ENCODE measurements at places on chromosomes 7 and 10.

- DNase-seq: peak; percentile 53
Measured at GRCh38 chr7:155584763-155585531, 38.6 kb upstream of the CNPY1 start.

- peak; percentile 75 for DNase-seq
Measured at GRCh38 chr10:124918191-124918830, 23.6 kb upstream of the ZRANB1 start.

GRCh38 chr10:78718032-78718572, 350.7 kb upstream of the ZMIZ1 start:
- no peak for DNase-seq

DNA sequence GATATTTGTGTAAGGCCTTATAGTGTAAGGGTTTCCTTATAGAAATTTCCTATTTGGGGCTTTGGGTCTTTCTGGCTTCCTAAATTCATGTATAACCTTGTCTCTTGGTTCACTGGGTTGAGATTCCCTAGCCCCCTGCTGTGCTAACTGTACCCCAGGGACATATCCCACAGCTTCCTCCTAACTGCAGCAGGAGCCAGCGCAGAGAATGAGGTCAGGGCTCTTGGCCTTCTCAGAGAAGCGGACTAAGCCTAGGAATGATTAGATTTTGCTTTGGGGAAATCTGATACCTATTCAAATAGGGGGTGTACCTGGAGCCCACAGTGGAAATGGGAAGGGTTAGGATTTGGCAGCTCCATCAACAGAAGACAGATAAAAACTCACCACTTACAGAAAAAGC, 138.1 kb upstream of the EFCAB10 start:
- peak; percentile 40 for DNase-seq

DNA sequence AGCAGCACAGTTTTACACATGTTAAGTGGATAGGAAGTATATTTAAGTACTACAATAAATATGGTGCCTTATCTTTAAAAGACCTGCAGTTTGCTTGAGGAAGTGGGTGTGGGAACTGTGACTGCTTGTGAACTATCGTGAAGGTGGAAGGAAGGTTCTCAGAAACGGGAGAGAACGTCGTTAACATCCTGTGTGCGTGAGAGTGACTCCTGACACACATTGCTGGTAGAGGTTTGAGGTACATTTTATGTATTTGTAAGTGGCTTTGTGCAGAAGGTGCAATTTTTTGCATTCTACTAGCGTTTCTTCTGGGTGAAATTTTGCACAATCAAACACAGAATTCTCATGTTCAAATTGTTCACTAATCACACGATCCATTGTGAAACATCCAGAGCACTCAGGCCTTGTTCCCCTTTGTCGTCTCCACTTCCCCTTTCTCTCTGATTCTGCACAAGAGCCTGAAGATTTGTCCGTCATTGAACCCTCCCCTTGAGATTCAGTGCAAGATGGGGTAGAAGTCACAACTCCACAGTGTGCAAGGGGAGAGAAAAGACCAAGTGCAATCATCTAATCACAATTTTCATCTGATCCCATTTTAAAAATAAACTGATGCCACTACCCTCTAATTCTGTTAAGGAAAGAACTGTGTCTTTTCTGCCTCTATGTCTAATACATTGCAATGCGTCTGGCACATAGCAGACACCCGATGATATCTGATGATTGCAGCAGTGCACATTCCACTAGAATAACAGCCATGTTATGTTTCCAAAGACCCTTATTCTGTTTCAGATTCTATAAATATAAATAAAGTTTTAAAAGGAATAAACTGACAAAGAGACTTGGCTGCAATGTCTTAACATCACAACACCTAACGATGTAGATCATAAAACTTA, 279.9 kb downstream of the NEBL start:
- DNase-seq: no peak

GRCh38 chr7:16465469-16466361, at the start of gene SOSTDC1:
Gene SOSTDC1 (minus strand): TSS chr7:16465738. CDS start chr7:16465668, 70 bp downstream.
- DNase-seq: peak; percentile 31

- no peak for DNase-seq
Measured at GRCh38 chr7:107398161-107398560, 71.7 kb upstream of the GPR22 start.

GRCh38 chr10:119025336-119025735, 4.2 kb upstream of the NANOS1 start:
- DNase-seq: peak; percentile 79

GRCh38 chr10:32207544-32207943, 139.4 kb downstream of the EPC1 start:
- DNase-seq: peak; percentile 36

DNA sequence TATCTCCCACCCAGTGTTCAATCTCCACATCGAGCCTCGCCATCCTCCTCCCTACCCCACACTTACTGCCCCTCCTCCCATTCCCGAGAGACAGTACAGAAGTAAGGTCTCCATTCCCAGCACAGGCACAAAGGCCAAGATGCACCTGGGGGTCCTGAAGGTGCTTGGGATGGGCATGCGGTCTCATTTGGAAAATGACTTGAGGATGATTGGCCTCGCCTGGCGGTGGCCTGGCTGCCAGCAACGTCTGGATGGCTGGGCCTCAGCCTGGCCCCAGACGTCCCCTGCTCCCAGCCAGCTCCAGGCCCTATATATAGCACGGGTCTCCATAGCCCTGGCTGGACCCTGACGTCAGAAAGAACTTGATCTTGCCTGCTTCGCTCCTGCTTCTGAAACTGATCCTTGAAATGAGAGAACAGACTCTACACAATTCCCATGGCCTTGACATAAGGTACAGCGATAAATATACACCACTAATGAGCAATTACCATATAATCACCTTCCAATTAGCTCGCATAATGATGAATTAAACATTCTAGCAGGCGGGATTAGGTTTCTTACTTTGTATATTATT, 11.8 kb downstream of the EMX2 start:
- DNase-seq: no peak

DNA sequence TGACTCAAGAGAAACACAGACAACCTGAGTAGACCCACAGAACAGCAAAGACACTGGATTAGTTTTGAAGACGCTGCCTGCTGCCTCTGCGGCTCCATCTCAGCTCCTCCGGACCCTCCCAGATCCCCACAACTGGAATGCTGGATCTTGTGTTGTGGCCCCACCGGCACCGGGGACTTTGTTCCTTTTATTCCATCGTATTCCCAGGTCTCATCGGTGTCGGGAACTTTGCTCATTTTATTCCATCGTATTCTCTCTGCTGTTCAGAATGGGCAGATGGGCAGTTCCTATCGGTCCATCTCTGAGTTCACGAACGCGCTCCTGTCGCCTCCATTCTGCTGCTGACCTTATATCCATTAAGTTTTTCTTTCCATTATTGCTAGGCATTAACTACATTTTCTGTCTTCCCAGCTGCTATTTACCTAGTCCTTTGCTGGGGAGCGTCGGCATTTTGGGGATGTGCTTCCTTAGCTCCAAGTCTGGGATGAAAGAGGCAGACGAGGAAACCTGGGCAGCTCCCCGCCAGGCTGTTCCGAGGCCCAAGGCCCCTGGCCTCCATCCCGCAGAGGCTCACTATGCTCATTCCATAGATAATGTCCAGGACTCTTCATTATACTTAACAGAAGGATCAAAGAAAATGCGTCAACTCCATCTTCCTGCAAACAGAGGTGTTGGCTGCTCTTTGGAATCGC, 192.4 kb downstream of the MAD1L1 start:
- DNase-seq: no peak

GRCh38 chr10:113007821-113008220, 57.8 kb downstream of the TCF7L2 start:
- peak; percentile 30 for DNase-seq

DNA sequence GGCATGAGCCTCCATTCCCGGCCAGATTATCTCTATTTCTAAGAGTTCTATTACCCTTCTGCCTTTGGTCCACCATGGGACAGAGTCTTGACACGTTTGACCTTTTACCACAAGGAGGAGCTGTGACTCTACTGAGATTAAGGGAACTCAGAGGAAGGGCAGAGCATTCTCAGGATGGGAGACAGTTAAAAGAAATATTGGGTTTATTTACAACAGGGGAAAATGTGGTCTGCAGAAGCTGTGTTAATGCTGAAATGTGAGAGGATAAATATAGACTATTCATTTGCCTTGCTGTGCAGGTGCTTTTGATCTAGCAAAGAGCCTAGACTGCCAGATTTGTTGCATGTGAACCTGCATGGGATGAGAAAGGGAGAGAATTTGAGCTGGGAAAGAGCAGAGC, 45.8 kb upstream of the PRSS58 start:
- no peak for DNase-seq

- peak; percentile 71 for DNase-seq
Measured at GRCh38 chr10:104309980-104310978, 28.0 kb downstream of the ITPRIP start.

DNA sequence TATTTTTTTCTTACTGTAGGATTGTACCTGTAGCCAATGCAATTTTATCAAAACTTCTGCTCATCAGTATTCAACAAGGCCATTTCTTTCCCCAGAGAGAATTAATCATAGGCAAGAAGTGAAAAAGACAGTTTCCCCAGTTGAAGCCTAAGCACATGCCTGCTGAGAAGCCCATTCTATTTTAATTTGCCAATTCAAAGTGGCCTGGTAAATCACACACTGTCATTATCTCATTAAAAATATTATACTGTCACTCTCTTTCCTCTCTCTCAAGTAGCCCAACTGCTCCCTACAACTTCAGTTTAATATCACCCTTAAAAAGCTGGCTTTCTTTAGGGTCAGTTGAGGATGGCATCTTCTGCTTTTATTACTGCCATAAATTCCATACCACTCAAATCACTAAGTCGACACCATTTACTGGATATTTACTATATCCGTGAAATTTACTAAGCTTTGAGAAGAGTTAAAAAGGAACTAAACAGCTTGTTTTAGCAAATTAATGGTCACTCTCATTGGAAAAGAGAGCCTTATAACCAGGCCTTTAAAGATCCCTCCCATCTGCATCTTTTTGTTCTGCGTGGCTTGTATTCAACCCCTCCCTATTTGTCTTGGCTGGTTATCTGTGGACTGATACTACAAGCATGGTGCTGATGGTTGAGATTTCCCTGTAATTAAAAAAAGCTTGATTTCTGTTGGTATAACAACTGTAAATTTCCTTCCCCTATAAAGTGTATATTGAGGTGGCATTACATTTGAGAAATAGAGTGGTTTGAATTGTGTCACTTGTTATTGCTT, 30.6 kb downstream of the COL28A1 start:
- no peak for DNase-seq

- DNase-seq: no peak
Measured at GRCh38 chr10:129005080-129005479, 462.0 kb upstream of the MGMT start.

- DNase-seq: peak; percentile 41
Measured at GRCh38 chr7:30755384-30756154, 3.6 kb downstream of the INMT start.

- DNase-seq: peak; percentile 80
Measured at GRCh38 chr10:20254078-20254477, 437.8 kb downstream of the PLXDC2 start.

DNA sequence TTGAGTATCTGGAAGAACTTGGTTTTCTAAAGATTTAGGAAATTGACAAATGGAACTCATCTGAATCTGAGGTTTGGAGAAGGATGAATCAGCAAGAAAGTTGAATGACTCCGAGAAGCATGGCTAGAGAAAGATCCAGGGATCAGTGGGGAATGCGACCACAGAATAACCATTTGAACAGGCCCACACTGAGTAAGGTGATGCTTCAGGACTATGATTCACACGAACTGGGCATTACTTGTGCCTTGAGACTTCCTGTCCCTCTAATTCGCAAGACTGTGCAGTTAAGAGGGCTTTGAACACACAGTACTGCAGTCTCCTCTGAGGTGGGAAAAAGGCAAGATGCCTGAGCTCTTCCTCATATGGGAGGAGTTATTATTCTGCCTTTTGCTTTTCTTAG, 395.5 kb upstream of the POM121L12 start:
- peak; percentile 84 for DNase-seq

GRCh38 chr7:39686261-39686924, 63.0 kb downstream of the RALA start:
- peak; percentile 75 for DNase-seq

DNA sequence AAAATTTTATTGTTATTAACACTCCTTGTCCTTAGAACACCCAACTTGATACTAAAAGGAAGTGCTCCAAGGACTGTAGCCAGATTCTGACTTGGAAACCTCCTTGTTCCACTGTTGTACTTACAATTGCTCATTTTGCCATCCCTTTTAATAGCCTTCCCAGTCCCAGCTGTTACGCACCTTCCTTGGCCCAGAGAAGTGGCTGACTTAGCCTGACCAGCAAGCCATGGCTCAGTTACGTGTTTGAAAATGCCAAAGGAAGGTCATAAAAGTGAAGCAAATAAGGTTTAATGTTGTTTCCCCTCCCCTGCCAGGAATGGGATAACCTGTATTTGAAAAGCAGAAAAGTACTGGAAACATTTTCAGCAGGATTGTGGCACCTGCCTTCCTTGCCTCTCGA, 3.7 kb upstream of the ANKRD1 start:
- no peak for DNase-seq

DNA sequence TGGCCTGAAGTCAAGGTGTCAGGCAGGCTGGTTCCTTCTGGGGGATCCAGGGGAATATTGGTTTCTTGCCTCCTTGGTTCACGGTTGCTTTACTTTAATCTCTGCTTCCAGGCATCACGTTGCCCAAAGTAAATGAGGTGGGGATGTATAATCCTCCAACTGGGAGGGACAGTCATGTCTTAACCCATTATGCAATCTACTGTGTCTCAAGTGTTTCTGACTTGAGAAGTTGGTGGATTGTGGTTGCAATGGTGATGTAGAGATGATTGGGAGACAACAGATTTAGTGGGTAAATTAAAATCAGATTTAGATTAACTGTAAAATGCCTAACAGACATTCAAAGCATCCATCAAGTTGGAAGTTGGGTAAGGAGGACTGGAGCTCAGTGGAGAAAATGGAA, 32.7 kb downstream of the TBXAS1 start:
- no peak for DNase-seq

GRCh38 chr10:57955076-57955475, 312.6 kb downstream of the IPMK start:
- DNase-seq: peak; percentile 49

- no peak for DNase-seq
Measured at GRCh38 chr10:21214329-21214728, 311.2 kb downstream of the SKIDA1 start.

GRCh38 chr7:44290252-44290620, 35.2 kb downstream of the CAMK2B start:
- no peak for DNase-seq

DNA sequence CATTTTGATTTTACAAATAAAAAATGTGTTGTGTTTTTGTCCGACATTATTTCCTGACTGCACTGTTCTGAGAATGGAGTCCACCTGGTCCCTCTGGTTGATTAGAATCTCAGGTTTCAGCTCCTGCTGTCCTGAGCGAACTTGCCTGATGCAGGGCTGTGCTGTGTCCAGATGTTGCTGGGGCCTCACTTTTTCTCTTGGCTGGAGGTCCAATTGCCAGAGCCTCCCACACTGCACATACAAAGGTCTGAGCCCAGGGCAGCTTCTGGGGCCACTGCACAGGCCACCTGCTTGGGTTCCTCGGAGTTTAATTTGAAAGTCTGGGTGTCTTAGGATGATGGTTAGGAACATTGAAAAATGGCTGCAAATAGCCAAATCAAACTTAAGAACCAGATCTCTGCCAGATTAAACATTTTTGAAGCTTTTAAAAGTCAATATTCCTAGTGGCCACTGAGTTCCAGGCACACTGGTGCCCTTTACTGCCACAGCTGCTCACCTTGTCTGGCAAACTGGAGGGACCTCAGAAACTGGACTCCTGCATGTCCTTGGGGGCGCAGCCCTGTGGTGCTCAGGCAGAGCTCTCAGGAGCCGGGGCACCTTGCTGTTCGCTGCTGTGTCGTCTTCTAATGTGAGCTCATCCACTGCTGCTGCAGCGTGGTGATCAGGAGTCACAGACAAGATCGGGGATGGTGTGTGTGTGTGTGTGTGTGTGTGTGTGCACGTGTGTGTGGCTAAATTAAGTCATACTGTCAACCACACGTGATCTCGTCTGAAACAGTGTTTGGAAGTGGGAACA, 75.0 kb downstream of the WDR37 start:
- DNase-seq: no peak
